Activated CD4-positive, alpha-beta T cell treated with anti-CD3 and anti-CD28 coated beads for 36 hours (primary cell): ENCODE measurements at places on chromosomes 3 and 15.

DNA sequence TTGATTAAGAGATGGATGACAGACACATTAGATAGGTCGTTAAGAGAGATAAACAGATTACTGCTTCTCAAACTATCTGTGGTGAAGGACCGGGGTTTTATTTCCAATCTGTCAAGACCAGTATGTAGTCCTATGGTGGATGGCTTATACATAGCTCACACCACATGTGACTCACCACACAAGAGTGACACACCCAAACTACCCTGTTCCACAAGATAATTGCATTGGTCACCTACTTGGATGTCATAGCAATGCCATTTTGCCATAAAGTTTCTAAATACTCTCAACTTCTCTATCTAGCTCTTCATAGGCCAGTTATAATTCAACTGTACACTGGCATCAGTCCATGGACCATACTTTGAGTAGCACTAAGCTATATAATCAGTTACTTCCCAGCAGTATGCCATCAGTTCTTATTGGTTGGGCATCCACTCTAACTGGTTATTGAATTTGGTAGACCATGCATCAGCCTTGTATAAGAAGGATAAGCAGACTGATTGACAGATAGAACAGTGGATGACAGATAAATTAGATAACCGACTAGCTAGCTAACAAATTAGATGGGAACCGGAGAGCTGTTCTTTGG lies 11.6 kb downstream of the WWTR1 start:
- DNase-seq = no peak

GRCh38 chr15:73244333-73244732 lies 124.4 kb downstream of the HCN4 start:
- peak; percentile 25 for DNase-seq

DNA sequence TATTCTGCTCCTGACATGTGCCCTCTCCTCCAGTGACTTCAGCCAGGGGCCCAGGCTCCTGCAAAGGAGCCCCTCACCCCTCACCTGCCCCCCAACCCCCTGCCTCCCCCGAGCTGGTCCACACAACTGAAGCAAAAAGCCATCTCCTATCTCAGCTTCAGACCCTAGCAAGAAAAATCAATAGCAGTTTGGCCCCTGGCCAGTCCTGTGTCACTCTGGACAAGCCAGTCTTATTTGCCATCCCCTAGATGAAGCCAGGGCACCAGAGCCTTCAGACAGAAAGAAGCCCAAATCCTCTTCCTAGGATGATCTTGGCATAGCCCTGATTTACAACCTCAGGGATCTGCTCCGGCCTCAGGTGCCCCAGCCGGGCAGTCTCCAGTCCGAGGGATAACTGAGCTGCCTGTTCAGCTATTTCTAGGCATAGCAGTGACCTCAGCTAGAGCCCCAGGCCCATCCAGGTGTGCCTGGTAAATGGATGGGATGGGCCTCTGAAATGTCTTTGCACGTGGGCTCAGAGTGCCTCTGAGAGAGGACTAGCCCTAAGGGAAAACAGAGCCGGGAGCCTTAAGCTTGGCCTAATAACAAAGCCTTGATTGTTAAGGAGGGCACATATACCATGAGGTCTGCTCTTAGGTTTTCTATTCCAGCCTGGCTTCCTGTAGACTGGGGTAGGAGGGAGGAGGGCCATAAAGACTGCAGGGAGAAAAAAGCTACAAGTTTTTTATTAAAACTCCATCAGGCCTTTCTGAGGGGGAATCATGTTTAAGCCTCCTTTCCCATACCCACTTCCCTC lies 242.0 kb downstream of the SHQ1 start:
- no peak for DNase-seq

DNA sequence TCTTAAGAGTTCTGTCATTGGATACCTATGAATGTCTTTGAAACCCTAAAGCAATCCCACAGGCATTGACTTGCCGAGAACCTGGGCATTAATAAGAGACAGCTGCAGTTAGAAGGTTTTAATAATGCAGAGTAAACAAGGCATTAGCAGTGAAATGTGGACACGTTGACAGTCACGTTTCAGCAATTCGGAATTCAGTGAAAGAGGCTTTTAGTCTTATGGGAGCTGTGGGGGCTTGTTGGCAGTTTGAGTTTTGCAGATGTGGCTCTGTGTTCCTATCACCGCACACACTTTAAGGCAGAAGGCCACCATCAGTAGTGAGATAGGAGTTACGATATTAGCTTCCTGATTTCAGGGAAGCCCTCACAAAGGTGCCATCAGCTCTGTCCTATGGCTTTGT lies 145.2 kb upstream of the NUDT16 start:
- no peak for DNase-seq

DNA sequence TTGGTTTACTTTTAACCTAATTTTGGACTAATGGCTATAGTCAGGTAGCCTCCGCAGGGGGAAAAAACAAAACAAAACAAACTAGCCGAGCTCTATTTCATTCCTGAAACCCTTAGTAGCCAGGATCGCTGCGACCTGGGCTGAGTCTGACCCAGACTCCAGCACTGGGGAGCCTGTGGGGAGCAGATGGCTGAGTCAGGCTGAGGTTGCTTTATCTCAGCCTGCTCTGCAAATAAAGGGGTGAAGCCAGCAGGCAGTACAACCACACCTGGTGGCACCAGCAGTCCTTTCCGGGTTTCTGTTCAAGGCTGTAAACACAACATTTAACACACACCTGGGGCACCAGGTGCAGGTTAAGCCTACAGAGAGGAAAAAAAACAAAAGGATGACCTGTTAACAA lies 27.3 kb downstream of the ABHD2 start:
- no peak for DNase-seq

- no peak for DNase-seq
These were observed 607 bp downstream of the LCTL start for GRCh38 chr15:66565141-66565641.

DNA sequence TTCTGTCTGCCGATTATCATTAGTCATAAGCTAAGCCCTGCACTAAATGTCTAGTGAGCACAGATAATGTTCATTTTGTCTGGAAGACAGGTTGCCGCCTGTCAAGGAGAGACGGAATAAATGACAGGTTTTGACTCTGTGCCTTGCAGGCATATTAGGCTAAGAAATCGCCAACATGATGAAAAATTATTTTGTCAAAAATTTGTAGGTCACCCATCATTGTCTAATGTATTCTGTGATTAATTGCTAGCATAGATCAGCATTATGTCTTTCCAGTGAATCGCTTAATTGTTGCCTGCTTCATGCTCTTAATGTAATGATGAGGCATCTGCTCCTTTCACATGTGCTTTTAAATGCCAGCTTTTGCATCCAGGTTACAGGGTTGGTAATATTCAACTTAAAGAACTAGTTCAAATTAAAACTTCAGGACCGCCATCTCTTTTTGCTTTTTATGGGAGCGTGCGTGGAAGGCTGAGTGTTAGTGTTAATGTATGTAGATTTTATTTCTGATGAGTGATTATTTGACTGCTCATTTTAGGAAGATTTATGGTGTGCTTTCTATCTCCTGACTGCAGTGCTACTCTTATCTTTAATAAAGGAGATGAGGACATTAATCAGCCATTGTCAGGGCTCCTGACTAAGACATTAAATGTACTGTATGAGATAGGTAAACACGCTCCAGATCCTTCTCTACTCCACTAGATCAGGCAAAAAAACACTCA lies 120.8 kb upstream of the MEIS2 start:
- no peak for DNase-seq

DNA sequence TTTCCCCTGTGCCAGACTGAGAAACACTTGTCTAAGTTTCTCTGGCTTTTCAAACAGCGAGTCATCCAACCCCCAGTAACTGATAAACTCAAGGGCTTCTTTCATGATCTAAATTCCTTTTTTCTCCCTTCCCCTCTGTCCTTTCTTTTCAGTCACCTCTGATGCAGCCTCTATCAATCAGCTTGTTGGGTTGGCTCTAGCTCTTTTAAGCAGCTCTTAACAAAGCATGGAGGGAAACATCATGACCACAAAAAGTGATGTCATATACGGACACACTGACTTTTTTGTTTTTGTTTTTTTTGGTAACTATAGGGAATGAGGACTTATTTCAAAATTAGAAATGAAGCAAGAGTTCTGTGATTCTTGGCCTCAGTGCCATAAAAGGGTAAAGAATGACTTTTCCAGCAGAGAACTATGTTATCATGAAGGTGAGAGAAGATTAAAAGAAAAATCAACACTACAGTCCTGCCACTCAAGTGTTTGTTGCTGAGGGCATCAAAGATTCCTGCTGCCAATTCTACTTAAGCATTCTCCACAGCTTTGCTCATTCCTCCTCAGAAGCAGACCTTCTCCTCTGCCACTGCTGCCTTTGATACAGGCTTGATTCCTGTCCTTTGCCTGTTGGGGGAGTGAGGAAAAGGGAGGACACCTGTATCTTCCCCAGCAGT lies 457.0 kb upstream of the ONECUT1 start:
- no peak for DNase-seq
